ENCODE measurements at places on chromosomes 2 and 18.
A peak's percentile ranks its signal among the peaks of the same experiment; 100 is the strongest.

DNA sequence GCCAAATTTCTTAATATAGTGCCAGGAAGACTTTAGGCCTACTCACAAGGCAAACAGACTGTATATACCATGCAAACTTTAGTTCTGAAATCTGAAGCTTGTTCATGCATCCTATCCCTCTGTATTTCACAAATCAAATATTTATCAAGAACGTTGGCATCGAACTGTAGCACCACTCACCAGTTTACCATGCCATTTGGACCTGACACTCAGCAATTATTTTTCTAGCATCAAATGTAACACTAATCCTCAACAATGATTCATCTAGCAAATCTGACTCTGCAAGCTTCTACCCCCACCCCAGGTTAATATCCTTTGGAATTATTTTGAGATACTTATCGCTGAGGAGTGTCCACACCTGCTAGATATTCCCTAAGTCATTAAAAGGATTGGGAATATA, 1506.6 kb downstream of the LRP1B start:
- no peak for DNase-seq

- DNase-seq, result no peak
These were observed 164.1 kb upstream of the FBXO11 start for GRCh38 chr2:48070415-48070814.

DNA sequence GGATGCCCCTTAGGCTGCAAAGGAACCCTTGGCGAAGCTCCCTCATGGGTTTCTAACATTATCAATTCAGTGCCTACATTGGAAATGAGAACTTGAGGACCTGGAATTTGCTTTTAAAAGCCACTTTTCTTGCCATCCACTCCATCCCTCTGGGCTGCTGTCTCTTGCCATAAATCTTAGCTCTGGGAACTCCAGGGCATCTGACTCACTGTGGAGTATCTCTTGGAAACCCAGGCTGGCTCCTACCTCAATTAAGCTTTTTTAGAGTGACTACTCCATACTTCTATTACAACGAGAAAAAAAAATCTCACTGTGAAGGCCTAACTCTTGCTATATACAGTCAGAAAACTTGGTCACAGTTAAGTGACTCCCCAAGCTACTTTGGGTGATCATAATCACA, 227.2 kb upstream of the SETBP1 start:
- DNase-seq, result no peak

- DNase-seq, result peak; percentile 78
These were observed 680 bp downstream of the DTNB start for GRCh38 chr2:25672494-25673299.

GRCh38 chr2:168528469-168528868, 72.4 kb downstream of the CERS6 start:
- DNase-seq, result no peak

GRCh38 chr2:28063492-28063962, 173.0 kb downstream of the BABAM2 start:
- DNase-seq, result no peak

DNA sequence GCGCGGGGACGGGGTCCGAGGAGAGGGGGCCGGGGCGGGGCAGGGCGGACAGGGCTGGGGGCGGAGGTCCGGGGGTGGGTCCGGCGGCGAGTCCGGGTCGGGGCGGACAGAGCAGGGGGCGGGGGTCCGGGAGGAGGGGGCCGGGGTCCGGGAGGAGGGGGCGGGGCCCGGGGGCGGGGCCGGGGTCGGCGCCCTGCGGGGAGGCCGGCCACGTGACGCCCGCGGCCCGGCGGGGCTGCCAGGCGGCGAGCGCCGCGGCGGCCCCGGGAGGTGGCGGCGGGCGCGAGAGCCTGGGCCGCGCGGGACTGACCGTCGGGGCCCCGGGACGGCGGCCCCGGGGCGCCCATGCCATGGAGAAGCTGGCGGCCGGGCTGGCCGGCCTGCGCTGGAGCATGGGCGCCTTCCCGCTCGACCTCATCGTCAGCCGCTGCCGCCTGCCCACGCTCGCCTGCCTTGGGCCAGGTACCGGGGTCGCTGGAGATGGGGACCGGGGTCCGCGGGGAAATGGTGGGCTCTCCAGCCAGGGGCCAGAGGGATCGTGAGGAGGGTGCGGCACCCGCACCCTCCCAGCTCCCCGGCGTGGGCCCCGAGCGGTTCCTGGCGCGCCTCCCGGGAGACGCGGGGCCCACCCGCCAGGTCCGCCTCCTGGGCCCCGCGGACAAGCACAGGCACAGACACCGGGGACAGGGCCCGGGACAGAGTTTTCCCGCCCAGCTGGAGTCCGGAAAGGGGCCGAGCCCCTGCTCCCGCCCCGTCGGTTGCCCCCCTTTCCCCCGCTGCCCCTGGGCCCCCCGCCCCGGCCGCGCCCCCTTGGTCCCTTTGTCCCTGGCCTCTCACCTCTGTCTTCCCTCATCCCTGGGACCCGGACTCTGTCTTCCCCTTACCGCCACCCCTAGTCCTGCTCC, at the start of gene GAREM2:
GAREM2 (plus strand) TSS at position 218 of the 905 bp plus-strand sequence; CDS start at position 351, 133 bp downstream.
- DNase-seq, result no peak

GRCh38 chr2:96320728-96321622, 4.1 kb upstream of the ITPRIPL1 start:
- peak; percentile 61 for DNase-seq

- no peak for DNase-seq
These were observed 1600.7 kb upstream of the ACVR2A start for GRCh38 chr2:146244131-146244530.

GRCh38 chr2:233033672-233034071, 1.2 kb downstream of the NEU2 start:
- no peak for DNase-seq

DNA sequence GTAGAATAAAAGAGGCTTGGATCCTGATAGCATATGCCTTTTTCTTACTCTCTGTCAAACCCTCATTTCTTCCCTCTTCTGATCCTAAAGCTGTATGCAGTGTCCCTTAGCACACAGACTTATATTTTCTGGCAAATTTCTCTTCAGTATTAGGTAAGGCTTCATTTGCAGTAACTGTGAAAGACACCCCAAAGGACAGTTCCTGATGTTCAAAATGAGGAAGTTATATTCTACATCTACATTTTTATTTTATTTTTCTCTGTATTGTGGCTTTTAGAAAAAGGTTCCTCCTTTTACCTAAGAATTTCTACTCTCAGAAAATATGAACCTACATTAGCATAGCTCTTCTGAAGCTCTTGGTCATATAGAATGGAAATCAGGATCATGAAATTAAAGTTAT, 261.7 kb downstream of the PDE11A start:
- DNase-seq, result no peak

GRCh38 chr18:32530947-32531651, 60.4 kb upstream of the GAREM1 start:
- DNase-seq, result peak; percentile 12

- DNase-seq, result no peak
These were observed 1065.8 kb upstream of the SLC39A10 start for GRCh38 chr2:194591192-194591591.

DNA sequence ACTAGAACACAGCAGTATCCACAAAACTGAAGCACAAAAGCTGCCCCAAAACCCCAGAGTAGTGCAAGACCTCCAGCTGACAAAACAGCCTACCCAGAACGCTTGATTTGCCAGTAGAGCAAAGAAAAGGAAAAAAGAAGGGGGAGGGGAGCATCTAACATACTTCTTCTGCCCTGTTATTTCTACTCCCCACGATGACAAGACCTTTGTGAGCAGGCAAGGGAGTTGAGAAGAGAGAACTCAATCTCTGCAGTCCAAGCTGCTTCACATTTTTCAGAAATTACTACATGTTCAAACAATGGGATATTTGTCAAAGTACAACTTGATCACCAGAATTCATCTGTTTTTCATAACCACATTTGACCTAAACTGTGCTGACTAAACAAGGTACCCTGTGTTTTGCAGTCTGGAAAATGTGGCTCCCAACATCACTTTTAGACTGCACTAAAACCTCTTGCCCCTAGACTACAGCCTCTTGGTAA, 286.7 kb downstream of the EXOC6B start:
- DNase-seq, result no peak

DNA sequence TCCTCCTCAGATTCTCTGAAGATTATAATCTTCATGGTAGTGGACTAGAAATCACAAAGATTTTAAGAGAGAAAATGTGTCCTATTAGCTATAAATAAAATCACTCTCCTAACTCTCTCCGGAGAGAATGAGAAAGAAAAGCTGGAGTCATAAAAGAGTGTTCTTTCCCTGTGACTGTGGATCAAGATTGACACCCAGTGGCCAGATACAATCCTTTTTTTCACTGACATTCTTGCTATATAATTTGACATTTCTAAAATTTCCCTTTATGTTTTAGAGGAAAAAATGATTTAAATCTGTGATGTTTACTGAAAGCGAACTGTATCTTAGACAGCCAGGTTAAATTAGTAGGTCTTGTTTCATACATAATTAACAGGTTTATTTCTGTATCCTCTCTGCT, 35.4 kb upstream of the LRP2 start:
- peak; percentile 24 for DNase-seq

DNA sequence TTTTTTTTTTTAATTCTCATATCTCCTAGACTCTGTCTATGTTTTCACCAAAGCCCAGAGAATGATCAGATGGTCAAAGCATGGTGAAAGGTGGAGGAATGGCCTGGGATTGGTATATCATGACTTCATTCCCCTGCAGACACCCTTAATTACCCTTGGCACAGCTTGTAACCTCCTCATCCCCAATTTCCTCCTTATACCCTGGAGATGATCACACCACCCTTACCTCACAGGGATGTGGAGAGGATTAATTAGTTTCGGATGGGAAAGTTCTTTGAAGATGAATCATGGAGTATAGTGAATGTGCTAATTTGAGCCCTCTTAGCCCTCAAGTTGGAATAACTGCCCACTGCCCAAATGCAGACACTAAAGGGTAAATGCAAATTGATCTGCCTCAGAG, 138.0 kb upstream of the LYPD6 start:
- DNase-seq, result no peak

DNA sequence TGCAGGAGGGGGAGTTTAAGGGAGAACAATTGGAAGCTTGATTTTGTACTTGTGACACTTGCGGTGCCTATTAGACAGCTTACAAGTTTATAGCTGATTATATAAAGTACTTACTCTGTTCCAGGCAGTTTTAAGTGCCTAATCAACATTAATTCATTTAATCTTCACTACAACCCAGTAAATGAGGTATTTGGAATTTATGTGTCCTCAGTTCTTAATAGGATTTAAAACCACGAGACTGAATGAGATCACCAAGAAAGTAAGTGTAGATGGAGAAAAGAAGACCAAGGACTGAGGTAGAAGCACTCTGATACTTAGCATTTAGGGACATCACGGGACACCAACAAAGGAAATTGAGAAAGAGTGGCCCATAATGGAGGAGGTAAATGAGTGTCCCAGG, 49.8 kb downstream of the ZC3H15 start:
- no peak for DNase-seq

DNA sequence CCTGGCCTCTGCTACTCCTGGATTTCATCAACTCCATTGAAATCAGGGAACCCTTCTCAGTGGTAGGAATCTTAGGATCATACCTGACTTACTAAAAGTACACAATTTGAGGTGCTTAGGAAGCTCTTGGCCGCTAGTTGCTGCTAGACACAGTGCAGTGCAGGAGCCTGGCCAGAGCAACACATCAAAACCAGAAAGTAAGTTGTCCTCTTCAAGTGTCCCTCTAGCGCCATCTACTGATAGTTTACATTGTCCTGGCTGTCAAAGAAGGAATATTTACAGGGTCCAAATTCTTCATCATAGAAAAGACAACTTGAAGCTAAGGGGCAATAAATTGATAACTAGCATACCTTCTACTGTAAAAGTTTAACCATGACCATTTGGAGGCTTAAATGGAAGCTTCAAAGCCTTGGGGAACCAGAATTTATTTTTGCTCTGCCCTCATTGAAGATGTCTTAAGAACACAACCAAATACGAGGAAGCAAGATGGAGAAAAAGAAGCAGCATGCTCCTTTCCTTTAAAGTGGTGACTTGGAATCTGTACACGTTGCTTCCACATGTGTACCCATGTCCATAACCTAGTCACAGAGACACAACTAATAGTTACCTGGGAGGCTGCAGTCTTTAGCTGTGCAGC, 889.1 kb upstream of the GCFC2 start:
- peak; percentile 58 for DNase-seq

- no peak for DNase-seq
These were observed 76.0 kb downstream of the EPC2 start for GRCh38 chr2:148720501-148721001.

GRCh38 chr2:170652637-170653417, 62.3 kb upstream of the SP5 start:
- DNase-seq, result no peak

GRCh38 chr2:47842846-47843245, 59.9 kb downstream of the MSH6 start:
- no peak for DNase-seq

DNA sequence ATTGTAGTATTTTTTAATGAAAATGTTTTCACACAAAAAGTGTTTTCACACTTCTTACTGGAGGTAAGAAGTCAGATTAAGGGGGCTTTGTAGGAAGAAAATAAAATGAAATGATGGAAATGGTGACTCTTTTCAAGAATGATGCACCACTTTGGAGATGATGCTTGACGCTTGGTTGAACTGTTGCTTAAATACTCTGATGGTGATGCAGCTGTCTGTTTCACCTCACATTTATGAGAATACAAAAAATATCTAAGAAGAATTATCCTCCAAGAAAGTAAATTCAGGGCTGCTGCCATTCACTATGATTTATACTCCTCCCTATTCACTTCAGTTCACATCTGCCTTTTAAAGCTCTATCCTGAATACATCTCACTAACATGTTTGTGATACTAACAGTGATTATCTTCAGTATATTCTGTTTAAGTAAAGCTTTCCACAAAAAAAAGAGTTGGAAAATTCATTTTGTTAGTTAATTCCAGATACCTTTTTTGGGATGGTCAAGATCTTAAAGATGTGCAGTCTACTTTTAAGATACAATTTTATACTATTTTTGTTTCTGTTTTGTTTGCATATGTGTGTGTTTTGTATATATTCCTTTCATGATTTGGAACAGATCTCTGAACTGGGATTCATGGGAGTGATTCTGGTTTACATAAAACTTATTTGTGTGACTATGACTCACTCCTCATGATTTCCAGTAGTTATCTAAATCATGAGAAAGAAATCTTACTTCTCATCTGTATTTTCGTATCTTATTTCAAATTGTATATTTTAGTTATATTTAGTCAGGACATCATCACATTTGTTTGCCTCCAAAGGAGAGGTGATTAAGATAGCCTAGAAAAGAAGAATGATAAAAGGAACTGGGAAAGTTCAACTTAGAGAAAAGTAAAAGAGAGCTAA, 53.1 kb downstream of the SLC39A10 start:
- no peak for DNase-seq

GRCh38 chr2:68736086-68736485, 1.5 kb downstream of the ARHGAP25 start:
- DNase-seq, result no peak

DNA sequence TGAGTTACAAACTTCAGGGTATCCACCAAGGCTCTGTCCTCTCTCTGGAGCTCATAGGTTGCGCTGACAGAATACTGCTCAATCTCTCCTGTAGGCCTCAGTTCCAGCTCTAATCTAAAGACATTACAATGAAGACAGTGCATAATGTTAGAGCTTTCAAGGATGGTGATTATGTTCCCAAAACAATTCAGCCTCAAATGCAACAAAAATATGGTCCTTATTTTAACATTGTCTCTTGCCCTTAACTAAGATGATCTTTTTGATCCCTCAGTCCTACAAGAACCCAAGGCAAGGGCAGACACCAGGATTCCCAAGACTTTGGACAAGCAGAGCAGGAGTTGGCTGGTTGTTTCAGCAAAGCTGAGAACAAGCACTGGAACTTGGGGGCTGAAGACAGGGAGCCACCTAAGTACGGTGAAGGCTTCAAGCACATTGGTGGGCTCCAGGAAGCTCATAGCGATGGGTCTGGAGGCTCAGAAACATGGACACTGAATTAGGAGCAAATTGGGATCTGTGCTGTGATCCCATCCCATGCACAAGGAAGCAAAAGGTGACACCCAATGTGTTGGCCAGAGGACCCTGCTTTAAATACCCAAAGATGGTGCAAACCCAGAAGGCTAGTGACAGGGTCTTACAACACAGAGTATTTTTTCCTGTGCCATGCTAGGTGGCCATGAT, 24.7 kb downstream of the APOB start:
- no peak for DNase-seq
